Right cardiac atrium (tissue), 5 donors: ENCODE measurements at places on chromosomes 6 and 20. TPM values are rescaled to one million over a fixed set of nuclear protein-coding genes. Genes with fewer than 3 reads are reported as not detected.
A peak's percentile ranks its signal among the peaks of the same experiment; 100 is the strongest.

- no peak for DNase-seq
Observed at GRCh38 chr6:138681627-138682026, 91.9 kb upstream of the CCDC28A start.

The PTGIS gene
- total RNA-seq, result 78.9 TPM

The FHL5 gene
- 0.46 TPM for total RNA-seq

- DNase-seq, result peak; percentile 33
Observed at GRCh38 chr6:138590796-138591709, 91.8 kb upstream of the NHSL1 start.

- DNase-seq, result peak; percentile 71
Observed at GRCh38 chr6:93416571-93417420, 2.6 kb downstream of the EPHA7 start.

The ULBP3 gene
- 1.5 TPM for total RNA-seq
